ENCODE measurements at places on chromosomes 5 and 9.

- peak; percentile 87 for DNase-seq
These were observed 307.6 kb downstream of the CWC27 start for GRCh38 chr5:65076251-65076869.

GRCh38 chr9:81737871-81738507 lies 48.6 kb upstream of the TLE1 start:
- peak; percentile 74 for DNase-seq

GRCh38 chr5:58937031-58937681 lies 354.3 kb downstream of the RAB3C start:
- DNase-seq: no peak

GRCh38 chr9:129138476-129139232 lies 27.4 kb downstream of the PTPA start:
- no peak for DNase-seq

DNA sequence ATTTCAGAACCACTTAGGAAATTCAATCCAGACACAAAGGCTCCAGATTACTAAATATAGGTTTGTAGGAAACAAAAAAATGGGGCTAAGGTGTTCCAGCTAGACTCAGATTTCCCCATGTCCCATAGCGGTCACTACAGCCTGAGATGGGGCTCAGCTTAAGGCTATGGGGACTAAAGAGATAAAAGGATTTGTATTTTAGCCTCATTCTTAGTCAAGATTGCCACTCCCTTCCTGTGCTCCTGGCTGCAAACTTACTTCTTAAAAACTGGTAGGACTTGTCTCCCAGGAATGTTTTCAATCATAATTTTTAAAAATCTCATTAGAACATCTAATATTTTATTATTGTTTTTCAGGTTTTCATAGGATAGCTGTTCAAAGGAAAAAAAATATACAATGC lies 253.8 kb upstream of the DAB2 start:
- no peak for DNase-seq

DNA sequence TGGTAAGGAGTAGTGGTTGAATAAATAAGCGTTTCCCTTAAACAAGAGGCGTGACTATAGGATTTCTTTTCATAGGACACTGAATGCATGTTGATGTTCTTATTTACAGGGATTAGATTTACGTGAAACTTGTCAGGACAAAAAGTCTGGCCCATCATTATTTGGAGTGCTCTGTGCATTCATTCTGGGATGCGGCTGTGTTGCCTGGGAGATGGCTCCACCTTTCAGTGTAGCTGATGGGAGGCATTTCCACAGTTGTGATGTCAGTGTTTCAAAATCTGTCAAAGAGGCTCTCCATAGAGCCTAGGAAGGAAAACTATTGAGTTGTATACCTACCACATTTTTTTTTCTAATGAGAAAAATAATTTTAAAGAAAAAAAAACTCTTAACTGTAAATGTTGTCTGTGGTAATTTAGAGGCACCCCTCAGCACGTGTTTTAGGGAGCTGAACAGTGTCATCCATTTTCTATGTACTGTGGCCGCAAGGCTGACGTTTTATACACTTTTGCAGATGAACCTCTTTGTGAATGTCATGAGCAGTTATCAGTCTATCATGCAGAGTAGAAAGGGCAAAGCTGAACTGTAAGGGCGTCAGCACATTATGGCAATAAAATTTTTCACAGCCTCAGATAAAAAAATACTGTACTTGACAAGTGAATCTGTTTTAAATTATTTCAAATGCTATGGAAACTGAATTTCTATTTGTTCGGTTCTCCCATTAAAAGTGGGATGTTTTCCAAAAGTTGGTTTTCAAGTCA lies 202.7 kb downstream of the PBX3 start:
- DNase-seq: no peak

DNA sequence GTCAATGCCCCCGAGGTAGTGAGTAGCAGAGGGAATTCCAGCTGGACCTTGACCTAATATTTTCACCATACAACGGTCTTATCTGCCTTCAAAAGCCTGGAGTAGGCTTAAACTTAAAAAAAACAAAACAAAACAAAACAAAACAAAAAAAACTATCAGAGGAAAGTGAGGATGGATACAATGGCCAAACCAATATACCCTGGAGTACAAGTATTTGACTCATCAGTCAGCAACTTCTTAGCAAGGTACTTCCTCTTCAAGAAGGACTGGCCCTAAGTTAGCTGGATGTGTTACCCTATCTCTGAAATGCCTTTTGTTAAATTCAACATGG lies 160.6 kb upstream of the GNA14 start:
- peak; percentile 37 for DNase-seq

GRCh38 chr5:66864240-66864884 lies 268.2 kb downstream of the MAST4 start:
- peak; percentile 41 for DNase-seq

- DNase-seq: no peak
These were observed 7.3 kb downstream of the PHF19 start for GRCh38 chr9:120869726-120870125.

- peak; percentile 52 for DNase-seq
These were observed 34.6 kb downstream of the OXCT1 start for GRCh38 chr5:41835645-41836044.

- no peak for DNase-seq
These were observed 32.3 kb downstream of the MACIR start for GRCh38 chr5:103290846-103291245.

DNA sequence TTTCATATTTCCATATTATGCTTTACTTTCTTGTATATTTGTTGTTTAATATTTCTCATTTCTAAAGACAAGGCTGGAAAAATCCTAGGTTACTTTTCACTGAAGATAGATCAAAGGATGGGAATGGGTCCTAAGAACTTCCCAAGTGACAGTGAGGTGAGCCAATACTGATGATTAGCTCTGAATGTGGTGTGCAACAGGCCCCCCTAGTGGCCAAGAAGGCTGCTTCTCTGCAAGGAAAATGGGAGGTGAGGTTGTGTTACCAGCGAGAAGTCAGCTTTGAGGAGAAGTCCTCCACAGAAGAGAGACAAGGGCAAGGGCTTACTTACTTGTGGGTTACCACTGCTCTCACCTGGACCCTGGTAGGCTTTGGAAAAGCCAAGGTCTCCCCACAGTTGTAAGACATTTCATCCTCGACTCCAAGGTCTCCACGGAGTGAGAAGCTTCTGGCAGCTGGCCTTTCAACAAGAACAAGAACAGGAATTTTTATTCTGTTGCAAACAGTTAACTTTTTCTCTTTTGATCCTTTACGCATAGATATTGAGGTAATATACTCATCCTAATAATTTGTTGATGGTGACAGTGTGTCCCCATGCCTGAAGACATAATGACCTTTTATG lies 69.9 kb downstream of the MAMDC2 start:
- peak; percentile 46 for DNase-seq

DNA sequence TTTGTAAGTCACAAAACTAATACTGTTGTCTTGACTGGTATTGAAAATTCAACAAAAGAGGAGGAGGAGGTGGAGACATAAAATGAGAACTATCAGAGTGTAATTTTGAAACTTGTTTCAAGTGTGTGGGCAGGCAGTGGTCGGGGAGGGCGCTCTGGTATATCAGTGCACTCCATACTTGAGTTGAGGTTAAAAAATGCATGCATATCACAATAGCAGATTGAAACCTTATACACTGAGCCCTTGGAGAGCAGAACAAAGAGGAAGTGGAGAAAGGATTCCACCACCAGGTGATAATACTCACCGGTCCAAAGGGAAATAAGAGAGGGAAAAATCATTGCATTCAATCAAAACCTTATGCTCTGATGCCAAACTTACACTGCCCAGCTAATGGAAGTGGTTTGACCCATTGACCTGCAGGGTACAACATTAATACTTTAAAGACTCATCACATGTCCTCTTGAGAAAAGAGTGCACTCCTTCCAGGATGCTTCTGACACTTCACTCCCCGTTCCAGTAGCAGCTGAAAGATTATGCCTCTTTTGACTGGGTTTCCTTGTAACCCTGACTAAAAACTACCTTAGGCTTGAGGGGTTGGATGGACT lies 79.5 kb upstream of the FAM169A start:
- no peak for DNase-seq

GRCh38 chr5:147567917-147568598 lies 58.2 kb upstream of the DPYSL3 start:
- no peak for DNase-seq

- no peak for DNase-seq
These were observed 274.5 kb downstream of the GADD45G start for GRCh38 chr9:89879276-89879675.

- no peak for DNase-seq
These were observed 5.0 kb upstream of the IRX2 start for GRCh38 chr5:2756211-2757152.

DNA sequence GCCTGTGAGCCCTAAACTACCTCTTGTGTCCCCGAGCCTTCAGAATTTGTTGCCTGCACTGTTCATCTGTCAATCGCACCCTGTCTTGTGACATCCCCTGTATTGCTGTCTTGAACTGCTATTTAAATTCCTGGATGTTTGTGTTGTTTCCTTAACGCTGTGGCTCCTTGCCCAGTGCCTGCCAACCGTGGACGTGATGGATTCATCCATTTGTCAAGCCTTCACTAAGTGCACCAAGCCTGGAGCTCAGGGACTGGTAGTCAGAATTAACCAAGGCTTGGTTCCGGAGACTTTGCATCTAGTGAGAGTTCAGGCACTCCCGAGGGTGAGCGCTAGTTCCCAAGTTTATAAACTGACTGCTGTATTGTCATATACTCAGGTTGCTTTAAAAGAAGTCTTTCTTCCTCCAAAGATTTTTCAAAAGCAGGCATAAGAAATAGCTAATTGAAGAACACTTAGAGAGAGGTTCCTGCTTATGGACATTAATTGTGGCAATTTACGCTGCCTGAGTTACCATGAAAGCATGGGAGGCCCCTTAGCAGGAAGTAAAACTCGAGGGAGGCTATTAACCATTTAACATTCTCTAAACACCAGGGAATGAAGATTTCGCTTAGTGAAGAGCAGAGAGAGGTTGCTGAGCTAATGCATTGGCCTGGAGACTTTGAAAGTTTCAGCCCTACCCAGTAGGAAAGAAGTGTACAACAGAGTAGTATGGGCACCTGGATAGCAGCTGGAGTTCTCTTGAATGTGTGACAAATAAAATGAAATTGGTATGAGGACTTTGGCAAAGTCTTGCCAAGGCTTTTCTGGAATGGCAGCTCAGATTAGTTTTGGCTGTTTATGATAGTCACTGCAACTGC lies 29.0 kb downstream of the RGS3 start:
- no peak for DNase-seq

- no peak for DNase-seq
These were observed 220.8 kb downstream of the DIRAS2 start for GRCh38 chr9:90421786-90422185.

DNA sequence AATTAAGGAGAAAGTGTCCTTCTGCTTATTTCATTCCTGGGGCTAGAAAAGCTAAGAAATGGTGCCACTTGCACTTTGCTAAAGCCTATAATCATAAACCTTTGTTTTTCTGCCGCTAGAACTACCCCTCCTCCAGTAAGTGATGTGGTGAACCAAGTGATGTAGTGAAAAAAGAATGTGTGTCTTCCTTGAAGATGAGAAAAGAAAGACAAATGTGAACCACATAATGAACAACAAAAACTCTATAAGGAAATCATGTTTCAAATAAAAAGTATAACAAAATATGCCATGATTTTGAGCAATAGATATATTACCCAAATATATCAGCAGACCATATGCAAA lies 179.0 kb upstream of the SGCD start:
- no peak for DNase-seq

GRCh38 chr5:174567506-174568141 lies 156.8 kb upstream of the MSX2 start:
- no peak for DNase-seq

DNA sequence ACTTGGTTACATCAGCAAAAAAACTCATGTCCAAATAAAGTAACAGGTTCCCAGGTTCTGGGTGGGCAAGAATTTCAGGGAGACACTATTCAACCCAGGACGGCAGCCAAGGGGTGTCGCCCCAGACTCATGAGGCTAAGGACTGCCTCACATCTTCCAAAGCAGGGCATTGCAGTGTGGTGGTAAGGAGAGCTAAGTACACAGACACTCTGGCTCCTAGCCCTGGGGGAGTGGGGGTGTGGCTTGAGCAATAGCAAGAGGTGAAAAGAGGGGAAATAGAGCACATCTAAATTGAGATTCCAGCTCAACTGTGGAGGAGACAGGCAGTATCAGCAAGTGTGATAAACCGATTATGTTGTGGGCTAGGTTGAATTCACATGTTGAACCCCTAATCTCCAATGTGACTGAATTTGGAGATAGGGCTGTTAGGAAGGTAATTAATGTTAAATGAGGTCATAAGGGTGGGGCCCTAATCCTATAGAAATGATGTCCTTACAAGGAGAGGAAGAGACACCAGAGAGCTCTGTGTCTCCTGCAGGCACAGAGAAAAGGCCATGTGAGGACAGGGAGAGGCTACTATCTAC lies 49.9 kb upstream of the MARCHF11 start:
- DNase-seq: no peak

- DNase-seq: peak; percentile 57
These were observed 13.7 kb upstream of the NXNL2 start for GRCh38 chr9:88521308-88521707.

DNA sequence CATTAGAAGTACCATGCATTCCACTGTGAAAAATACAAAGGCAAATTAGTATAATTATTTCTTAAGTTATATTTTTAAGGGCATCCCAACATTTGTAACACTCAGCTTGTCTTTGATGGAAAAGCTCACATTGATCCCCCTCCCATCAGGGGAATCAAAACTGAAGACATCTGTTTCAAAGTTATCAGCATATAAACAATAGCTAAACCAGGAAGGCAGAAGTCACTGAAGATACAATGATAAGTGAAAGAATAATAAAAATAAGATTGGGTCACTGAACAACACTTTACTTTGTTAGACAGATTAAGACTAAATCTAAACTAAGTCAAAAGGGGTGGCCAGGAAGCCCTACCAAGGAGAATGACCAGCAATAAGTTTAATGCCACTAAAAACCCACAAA lies 801.9 kb upstream of the ACO1 start:
- no peak for DNase-seq

DNA sequence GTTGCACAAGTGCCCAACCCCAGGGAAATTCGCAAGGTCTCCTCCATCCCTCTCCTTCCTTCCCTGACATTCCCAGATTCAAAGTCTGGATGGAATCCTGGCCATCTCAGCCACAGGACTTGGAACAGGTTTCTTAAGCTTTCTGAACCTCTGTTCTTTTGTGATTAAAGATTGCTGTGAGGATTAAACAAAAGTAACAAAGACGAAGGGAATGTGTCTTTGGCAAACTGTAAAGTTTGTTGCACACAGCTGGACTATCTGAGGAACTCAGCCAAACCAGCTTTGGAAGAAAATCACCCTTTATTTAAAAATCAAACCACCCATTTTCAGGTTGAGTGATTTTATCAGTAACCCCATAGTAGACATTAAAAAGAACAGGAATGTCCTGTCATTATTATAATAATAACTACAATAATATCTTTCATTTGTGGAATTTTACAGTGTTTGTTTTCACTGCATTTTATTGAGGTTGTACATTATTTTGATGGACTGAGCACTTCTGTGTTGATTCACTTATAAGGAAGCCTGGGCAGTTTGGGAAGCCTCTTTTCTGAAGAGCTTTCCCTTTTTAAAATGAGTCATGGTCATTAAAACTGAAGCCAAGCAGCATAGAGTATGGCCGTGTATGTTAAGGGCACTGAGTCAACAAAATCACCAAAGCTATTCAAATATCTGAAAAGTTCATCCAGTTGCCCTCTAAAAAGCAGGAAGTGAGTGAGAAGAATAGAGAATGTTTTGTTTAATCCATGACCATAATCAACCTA lies 310.2 kb downstream of the AGTPBP1 start:
- no peak for DNase-seq

GRCh38 chr9:133576875-133577736 lies 32.1 kb downstream of the FAM163B start:
- no peak for DNase-seq
